AG09319 (cell line): ENCODE measurements at places on chromosomes 4 and X.
A peak's percentile ranks its signal among the peaks of the same experiment; 100 is the strongest.

GRCh38 chrX:8413279-8413678 lies 51.4 kb upstream of the VCX3B start:
- no peak for DNase-seq

DNA sequence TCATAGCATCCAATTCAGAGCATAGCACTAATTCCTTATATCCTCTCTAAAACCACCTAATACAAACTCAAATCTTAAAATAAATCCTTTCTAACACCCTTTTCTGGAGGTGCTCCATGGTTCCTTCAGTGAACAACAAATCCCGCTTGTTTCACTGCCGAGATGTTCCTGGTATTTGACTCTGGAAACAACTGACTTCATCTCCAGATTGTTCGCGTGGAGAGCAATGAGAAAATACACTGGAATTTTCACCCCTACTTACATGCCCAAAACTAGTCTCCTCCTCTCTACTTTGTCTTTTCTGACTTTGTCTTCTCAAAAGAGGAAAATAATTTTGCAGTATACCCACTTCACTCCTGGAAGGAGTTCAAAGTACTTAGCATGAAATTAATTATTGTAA lies 129.0 kb downstream of the PLS3 start:
- no peak for DNase-seq

DNA sequence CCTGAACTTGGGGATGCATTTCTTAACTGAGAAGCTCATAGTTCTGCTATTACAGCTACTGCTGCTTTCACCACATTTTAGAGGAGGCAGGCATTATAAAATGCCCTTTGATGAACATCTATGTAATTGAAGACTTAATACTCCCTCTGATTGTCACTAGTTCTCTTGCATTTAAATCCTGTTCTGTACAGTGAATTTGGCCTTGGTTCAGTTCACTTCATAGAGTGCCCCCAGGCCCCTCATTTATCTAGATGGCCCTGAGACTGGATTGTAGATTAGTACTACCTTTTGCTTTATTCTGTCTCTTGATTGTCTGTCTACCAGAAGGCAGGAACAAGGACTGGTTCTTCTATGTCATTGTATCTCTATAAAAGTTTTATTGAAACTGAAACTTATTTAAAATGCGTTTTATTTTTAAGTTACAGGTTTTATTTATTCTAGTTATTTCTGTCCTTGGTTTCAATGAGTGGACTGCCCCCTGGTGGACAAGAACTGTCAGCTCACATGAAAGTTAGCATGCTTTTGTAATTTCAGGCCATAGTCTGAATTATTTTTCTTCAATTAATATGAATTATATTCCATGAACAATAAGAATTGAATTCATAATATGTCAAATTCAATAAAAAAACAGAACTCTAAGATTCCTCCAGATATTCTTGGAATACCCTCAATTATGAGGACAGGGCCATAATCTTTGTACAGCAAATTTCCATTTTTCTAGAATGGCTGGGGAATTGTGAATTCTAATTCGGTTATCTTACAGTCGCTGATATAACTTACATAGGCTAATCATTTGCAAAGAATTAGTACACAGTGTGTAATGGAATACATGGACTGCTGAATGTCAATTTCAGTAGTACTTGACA lies 47.2 kb upstream of the TMEM33 start:
- DNase-seq, result peak; percentile 10

GRCh38 chr4:28555866-28556265 lies 1695.2 kb downstream of the STIM2 start:
- no peak for DNase-seq

GRCh38 chr4:10115797-10116568 lies 616 bp downstream of the WDR1 start:
- DNase-seq, result no peak

DNA sequence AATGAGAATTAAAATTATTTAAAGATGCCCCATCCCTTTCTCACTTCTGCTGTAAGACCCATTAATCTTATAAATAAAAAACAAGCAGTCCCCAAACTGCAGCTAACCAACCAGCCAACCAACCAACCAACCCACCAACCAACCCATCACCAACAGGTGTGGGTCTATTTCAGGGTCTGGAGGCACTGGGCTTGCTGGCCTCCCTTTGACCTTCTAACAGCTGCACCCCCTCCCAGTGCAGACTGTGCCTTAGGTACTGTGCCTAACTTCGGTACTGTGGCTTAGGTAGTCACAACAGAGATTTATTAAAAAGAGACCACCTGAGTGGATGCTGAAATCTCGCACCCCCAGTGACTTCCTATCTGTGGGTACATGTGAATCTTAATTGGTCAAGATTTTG lies 128.1 kb downstream of the SORBS2 start:
- no peak for DNase-seq

DNA sequence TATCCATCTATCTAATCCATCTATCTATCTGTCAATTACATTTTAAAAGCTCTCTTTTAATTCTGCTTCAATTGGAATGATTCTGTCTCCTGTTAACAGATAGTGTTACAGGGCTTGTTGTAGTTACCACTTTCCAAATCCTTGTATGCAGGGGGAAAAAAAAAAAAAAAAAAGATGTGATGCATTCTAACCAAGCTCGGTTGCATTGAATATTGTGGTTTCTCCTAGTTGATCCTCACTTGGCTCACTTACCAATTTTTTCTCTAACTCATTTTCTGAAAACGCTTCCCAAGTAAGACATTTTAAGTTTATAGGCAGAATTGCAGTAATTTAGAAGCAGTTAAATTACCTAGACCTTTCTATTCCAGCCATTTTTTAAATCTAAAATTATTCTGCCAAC lies 327.9 kb upstream of the PITX2 start:
- DNase-seq, result no peak

DNA sequence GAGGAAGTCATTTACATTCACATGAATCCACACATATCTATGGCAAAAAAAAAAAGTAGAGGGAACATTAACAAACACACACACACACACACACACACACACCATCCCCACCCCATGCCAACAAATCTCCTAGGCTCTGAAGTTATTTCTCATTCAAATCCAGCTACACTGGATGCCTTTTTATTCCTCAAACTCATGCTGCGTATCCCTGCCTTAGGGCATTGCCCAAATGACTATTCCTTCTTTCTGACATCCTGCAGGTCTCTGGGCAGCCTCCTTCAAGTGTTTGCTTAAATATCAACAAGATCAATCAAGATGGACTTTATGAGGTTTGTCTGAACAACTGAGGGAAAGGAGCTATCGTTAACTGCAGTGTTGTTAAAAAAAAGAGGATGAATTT lies 106.5 kb upstream of the FAM9A start:
- DNase-seq, result no peak

GRCh38 chr4:136909626-136910025 lies 622.7 kb downstream of the PCDH18 start:
- no peak for DNase-seq

- no peak for DNase-seq
Observed at GRCh38 chrX:143669395-143669794, 33.5 kb upstream of the SLITRK4 start.

DNA sequence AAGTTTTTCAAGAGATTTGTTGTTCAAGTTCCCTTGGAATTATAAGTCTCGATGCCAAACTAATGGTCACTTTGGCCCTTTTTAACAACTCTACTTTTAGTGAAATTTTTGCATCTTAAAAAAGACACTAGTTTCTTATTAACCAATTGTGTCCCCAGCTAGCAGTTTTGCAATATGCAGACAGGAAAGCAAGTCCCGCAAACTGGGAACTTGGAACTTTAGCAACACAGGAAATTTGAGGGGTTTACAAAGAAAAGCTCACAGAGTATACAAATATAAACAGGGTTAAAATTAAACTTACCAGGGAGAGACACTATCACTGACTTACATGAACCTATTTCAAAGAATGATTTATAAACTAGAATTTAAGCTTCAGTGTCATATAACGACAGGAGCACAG lies 137.9 kb downstream of the ANK2 start:
- no peak for DNase-seq

GRCh38 chr4:69039071-69039470 lies 57.2 kb upstream of the UGT2B7 start:
- DNase-seq, result no peak

GRCh38 chr4:185794637-185795036 lies 17.4 kb downstream of the SORBS2 start:
- no peak for DNase-seq

GRCh38 chr4:169210504-169211118 lies 60.1 kb downstream of the SH3RF1 start:
- DNase-seq, result no peak

DNA sequence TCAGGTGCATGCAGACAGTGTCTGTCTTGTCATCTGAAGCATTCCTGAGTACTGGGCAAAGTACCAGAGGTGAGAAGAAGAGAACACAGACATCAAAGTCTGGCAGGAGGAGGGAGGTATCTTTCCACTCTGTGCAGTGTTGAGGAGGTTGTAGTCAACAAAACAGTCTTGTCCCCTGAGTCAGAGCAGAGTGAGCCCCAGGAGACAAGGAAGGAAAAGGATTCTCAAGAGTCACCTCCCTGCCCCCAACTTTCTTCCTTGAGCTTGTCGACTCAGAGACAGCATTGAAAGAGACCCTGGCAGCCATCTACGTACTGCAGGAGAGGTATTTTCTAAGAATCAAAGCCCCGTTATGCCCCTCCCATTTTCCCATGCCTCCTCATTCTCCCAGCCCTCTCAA lies 4.4 kb upstream of the SRPX start:
- no peak for DNase-seq

GRCh38 chrX:24002792-24003191 lies 24.2 kb downstream of the KLHL15 start:
- DNase-seq, result no peak

- no peak for DNase-seq
Observed at GRCh38 chr4:79645942-79646341, 237.9 kb upstream of the GK2 start.

- DNase-seq, result no peak
Observed at GRCh38 chr4:139171876-139172691, 4.9 kb downstream of the ELF2 start.

GRCh38 chr4:56129431-56129861 lies 180.7 kb downstream of the CEP135 start:
- no peak for DNase-seq

DNA sequence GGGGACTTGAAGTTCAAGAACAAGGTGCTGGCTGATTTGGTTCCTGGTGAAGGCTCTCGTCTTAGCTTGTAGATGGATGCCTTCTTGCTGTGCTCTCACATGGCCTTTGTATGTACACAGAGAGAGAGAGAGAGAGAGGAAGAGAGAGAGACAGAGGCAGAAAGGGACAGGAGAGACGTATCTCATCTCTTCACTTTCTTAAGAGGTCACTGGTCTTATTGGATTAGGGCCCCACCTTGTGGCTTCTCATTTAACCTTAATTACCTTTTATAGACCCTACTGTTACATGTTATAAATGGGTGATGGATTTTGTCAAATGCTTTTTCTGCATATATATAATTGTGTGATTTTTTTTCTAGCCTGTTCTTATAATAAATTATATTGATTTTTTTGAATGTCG lies 1444.2 kb downstream of the ADGRL3 start:
- DNase-seq, result no peak

DNA sequence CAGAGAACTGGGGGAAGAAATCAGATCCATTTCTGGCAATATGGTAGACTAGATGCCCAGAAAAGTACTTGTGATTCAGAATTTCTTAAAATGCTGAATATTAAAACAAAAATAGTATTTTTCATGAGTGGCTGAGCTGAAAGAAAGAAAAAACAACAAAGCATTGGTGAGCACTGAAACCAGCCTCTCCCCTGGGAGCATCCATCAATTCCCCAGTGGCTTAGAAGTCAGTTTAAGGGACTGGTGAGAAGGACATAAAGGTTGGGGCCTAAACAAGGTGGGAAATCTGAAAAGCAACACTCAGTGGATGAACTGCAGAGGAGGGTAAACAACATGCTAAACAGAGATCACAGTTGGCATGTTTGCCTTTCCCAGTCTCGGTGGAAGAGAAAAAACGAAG lies 20.4 kb downstream of the LRBA start:
- DNase-seq, result no peak

- no peak for DNase-seq
Observed at GRCh38 chr4:4572821-4573220, 31.0 kb upstream of the STX18 start.

- no peak for DNase-seq
Observed at GRCh38 chr4:82715731-82716617, 82.6 kb downstream of the SCD5 start.

GRCh38 chrX:154096140-154097002 lies 1.1 kb downstream of the MECP2 start:
- DNase-seq, result no peak

GRCh38 chrX:11781734-11782370 lies 23.8 kb downstream of the MSL3 start:
- DNase-seq, result no peak

- no peak for DNase-seq
Observed at GRCh38 chr4:113675731-113676697, 85.5 kb downstream of the CAMK2D start.

- DNase-seq, result no peak
Observed at GRCh38 chrX:43646800-43647199, 9.3 kb upstream of the MAOA start.

GRCh38 chr4:85492336-85492735 lies 17.4 kb downstream of the ARHGAP24 start:
- DNase-seq, result no peak

DNA sequence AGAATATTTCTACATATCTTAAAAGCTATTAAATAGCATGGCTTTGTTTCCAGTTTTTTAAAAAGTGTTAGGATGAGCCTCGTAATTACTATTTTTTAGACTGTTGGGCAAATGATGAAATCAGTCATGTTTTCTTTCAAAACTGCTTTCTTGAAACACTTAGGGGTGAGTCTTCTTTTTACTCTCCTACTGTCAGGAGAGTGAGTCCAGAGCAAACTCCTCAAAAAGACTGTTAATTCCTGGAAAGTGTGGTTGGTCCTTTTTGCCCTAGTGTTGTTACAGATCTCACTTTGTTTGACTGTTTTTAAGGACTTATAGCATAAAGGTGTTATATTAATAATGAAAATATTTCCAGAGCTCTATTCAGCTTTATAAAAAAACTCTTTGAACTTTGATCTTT lies 6.3 kb downstream of the GSTCD start:
- DNase-seq, result no peak

DNA sequence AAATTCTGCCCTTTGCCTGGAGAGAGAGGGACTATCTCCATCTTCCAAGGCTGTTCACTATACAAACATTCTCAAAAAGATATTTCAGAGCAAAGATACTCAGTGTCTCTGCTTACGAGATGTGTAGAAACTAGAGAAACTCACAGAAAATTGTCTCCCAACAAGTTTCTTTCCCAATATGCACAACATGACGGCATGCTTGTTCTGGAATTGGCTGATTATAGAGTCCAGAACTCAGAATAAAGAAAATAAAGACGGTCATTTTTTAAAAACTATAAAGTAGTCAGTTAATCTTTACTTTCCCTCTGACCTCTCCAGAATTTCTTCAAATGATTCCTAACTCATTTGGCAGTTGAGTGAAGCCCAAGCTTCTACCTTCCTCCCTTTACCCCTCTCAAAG lies 285.5 kb upstream of the KLF3 start:
- no peak for DNase-seq

GRCh38 chrX:24153178-24153795 lies 3.8 kb downstream of the ZFX start:
- DNase-seq, result no peak

DNA sequence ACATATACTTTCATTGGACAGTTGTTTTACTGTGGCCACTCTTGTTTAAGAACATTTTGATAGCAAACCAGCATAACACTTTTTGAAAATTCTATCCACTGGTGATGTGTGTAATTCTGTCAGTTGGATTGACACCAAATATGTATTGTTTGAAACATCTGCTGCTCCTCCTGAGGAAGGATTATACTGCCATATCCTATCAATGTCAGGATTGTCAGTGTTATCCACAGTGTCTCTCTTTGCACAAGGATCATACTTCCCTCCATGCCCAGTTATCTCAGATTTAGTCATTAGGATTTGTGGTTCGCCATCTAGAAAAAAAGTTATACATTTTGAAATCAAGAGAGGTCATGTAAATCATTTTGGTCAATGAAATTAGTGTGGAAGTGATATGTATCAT lies 1859.6 kb downstream of the C4orf33 start:
- DNase-seq, result no peak
